ENCODE measurements at places on chromosomes 16 and 17.

DNA sequence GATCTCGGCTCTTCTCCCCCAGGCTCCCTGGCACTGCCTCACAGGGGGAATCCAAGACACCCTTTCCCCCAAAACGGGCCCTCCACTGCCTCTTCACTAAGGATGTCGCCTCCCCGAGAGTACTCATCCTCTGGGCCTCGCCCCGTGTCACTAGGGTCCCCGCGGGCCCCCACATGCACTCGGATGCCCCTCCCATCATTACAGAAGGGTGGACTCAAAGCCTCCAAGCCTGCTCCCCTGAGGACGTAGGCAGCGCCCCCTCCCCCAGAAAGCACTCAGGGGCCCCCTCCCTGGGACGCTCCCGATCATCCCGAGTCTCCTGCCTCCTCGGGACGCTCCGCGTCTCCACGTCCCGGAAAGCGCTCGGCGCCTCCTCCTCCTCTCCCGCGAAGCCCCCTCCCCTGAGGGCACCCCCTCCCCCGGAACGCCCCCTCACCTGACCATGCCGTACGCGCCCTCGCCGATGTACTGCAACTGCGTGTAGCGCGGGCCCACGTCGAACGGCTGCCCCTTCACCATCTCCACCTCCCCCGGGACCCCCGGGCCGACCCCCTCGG, 338 bp downstream of the MAPK3 start:
- peak; percentile 8 for DNase-seq

DNA sequence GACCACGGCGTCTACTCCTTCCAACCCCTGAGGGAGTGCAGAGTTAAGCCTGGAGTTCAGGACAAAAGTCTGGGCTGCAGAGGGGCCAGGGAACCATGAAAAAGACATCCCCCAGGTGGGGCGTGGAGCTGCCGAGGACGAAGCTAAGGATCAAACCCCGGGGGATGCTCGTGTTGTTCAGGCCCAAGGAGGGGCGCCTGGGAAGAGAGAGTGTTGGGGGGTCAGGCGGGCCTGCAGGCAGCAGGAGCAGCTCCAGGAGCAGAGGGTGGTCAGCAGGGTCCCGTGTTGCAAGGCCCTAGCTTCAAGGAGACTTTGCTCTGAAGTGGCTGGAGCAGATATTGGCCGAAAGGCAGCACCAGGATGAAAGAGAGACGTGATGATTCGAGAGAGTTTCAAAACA, 26.7 kb downstream of the NECAB2 start:
- no peak for DNase-seq

- DNase-seq, result no peak
These were observed 139.0 kb downstream of the RAB11FIP4 start for GRCh38 chr17:31530391-31530985.

DNA sequence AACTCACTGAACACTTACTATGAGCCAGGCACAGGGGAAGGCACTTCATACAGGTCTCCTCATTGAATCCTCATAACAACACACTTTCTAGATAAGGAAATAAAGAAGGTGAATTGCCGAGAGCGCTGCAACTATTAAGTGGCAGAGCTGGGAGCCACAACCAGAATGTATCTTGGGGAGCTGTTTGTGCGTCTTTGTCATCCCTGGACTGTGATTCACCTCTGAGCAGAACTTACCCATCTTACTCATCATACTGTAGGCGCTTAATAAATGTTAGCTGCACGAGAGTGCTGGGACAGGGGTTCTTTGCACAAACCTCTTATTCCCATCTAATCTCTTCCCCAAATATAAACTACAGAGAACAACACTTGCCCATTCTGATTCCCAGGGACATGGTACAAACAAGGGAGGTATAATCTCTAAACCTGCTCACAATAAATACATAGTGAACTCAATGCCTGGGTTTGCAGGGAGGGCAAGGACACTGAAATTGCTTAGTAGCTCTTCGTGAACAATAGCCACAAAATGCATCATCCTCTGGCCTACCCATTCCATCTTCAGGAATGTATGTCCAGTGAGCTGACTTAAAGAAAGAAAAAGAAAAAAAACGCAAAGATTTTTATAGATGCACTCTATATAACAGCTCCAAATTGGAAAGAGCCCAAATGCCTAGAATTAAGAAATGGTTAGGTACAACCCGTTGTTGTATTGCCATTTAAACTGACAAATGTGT, 43.0 kb downstream of the MYO18A start:
- no peak for DNase-seq

DNA sequence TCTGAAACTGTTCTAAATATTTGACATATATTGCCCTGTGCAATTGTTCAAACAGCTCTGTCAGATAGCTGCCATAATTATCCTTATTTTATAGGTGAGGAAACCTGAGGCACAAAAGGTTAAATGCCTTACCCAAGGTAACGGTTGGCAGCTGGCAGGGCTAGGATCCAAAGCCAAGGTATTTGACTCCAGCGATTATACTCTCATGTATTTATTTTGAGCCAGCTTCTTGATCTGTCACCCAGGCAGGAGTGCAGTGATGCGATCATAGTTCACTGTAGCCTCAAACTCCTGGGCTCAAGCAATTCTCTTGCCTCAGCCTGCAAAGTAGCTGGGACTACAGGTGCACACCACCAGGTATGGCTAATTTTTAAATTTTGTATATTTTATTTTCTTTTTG, 7.2 kb downstream of the ENO3 start:
- no peak for DNase-seq

DNA sequence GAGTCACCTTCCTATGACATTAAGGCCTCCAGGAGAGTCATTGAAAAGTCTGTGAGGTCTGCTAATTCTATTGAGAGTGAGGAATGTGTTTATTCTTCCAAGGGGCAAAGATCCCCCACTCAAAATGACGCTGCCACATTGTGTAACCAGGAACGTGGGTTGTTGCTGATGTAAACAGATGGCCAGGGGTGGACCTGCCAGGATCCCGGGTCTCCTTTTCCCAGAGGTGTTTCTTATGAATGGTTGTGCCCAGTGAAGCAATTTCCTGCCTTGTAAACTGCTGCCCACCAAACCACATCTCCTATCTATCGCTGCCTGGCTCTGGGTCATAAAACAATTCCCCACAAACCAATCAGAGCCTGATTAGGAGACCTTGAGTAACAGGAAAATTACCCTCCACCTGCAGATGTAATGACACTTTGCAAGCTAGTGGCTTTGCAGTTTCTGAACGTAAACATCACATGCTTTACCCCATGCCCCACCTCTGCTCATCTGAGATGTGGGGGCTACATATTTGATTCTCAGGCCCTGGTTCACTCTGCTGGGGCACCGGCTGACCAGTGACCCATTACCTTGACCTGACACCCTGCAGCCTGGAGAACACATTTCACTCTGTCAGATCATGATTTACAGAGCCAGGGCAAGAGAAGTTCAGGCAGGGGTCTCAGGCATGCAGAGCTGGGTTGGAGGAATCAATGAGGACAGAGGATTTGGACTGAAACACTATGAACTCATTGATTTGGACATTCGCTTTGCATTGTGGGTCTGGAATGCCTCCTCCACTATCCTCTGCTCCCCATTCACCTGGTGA, 33.1 kb upstream of the DDX52 start:
- DNase-seq, result no peak

- no peak for DNase-seq
These were observed 1.8 kb downstream of the CCDC78 start for GRCh38 chr16:724188-725040.

GRCh38 chr16:50457979-50458491, 89.2 kb upstream of the BRD7 start:
- no peak for DNase-seq

DNA sequence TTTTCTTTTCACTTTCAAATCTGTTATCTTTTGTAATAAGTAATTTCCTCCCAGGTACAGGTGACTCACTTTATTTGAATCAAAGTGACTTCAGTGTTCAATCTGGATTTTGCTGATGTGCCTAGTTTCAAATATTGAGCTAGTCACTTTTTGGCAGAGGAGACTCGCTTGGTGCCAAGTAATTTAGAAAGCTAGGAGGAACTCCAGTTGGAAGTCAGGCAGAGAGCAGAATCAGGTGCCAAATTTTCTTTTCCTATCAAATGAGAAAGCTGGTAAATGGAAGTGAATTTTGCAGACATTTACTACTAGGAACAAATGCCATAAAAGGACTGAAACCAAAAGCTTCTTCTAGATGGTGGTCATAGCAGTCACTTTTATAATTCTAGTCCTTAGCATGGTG, 656.0 kb upstream of the KIF2B start:
- DNase-seq, result no peak

DNA sequence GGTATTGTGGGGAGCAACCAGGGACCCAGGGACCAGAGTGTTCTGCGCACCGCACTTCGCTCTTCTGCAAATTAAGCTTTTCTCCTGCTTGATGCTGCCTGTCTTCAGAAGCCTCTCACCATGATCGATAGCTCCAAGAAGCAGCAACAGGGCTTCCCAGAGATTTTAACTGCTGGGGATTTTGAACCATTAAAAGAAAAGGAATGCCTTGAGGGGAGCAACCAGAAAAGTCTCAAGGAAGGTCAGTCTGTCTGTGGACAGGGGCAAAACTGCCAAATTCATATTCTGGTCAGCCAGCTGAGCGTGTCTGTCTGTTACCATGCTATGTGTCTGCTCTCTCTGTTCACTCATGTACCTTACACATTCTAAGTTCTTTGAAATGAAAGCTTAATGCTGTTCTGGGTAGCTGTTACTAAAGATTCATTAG, 115.7 kb downstream of the MRTFB start:
- DNase-seq, result no peak

DNA sequence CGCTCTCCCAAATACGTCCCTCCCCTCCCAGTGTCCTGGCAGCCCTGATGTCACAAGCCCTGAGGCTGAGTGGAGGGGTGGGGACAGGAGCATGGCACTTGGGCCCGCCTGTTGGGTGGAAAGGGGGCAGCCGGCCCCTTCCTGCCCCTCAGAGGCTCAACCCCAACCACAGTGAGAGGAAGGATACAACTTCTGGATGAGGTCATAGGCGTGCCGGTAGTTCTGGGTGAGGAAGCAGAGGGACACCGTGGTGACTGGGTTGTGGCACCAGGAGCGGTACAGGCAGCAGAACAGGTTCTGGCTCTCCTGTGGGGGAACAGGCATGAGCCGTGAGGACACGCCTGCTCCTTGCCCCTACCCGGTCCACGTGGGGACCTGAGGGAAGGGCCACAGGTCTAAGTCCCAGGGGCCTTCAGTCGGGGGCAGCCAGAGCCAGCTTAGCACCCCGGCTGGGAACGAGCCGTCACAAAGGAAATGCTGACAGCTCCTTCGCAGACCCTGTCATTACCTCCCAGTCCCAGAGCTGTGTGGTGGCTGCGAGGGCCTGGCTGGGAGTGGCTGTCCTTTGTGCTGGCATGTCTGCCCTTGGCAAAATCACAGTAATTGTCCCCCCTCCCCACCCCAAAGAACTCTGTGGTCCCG, 11.2 kb upstream of the MTSS2 start:
- DNase-seq, result no peak

- no peak for DNase-seq
These were observed 701 bp downstream of the PIPOX start for GRCh38 chr17:29043539-29044145.

DNA sequence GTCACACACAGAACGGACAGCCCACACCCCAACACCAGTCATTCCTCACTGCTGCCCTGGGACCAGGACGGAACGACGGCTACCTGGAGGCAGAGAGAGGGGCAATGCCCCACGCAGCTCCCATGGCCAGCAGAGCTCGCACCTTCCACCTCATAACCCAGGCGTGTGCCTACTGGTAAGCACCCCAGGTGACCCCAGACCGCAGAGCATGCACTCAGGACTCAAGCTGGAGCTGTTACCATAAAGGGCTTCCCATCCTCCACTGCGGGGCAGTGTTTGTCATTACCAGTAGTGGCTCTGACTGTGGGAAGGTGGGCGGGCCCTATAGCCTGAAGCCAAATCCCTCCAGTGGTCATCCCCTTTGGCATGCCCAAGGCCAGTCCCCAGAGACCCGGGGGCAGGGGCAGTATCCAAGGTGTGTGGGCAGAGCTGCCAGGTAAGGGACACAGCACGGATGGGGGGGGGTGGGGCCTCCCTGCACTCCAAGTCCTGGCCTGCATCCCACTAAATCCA, 4.7 kb upstream of the BCAR1 start:
- no peak for DNase-seq

DNA sequence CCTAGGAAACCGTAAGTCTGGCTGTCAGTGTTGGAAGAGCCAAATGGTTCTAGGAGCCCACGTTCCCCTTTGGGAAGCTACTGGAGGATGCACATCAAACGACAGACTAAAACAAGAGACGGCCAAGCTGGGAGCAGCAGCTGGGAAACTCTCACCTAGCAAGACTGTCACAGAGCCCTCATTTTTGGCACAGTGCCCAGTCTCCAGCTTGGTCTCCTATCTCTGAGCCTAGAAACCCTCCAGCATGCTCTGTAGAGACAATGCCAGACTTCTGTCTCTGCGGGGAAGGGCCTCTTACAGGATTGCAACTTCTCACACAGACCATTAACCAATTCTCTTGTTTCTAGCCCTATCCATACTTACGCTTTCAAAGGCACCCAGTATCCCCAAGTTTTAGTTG, 23.5 kb downstream of the GTF3C1 start:
- no peak for DNase-seq

DNA sequence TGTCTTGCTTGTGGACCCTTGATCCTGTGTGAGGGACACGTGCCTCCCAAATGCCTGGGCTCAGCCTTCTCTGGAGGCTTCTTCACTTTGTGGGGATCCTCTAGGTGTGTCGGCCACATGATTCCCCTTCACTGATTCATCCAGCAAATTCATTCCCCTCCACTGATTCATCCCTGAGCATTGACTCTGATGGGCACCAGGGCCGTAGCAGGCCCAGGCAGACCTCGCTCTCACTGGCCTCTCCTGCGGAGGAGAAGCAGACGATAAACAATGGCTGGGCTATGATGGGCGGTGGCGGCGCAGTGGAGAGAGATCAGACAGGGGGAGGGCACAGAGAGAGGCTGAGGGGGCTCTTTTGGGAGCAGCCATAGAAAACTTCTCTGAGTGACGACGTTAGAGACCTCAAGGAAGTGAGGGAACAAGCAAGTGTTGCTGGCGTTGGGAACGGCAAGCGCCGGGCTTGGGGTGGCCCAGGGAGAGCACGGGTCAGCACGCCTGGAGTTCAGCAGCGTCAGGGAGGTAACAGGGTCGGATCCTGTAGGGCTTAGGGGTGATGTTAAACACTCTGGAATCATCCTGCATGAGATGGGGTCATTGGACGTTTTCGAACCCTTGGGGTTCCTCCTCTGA, 17.5 kb upstream of the RPTOR start:
- DNase-seq, result no peak

GRCh38 chr17:68955181-68955841, at the start of gene ABCA8:
Gene ABCA8, minus strand, starts transcription at chr17:68955392. Its CDS starts 13,358 bp downstream, at chr17:68942034.
- DNase-seq, result no peak

- DNase-seq, result no peak
These were observed 38.3 kb upstream of the HSBP1 start for GRCh38 chr16:83769397-83770008.

GRCh38 chr17:80289616-80290015, 29.0 kb downstream of the RNF213 start:
- DNase-seq, result no peak

DNA sequence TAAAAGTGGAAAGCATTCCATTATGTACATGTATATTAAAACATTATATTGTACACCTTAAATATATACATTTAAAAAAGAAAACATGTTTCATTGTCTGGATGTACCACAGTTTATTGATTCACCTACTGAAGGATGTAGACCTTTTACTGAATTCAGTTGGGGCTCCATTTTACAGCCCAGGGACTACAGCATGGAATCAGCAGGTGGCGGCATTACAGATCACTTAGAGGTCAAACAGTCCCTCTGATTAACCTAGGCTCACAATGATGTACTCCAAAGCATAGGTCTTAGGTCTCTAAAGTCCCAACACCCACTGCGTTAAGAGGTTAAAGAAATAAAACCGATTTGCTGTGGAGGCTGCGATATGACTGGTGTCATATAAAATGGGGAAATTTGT, 490.9 kb downstream of the SHISA9 start:
- DNase-seq, result no peak

GRCh38 chr16:50677351-50677750, 3.8 kb downstream of the SNX20 start:
- no peak for DNase-seq

Data from activated CD4-positive, CD25-positive, alpha-beta regulatory T cell (primary cell).